ENCODE measurements at places on chromosomes 16 and 17.

DNA sequence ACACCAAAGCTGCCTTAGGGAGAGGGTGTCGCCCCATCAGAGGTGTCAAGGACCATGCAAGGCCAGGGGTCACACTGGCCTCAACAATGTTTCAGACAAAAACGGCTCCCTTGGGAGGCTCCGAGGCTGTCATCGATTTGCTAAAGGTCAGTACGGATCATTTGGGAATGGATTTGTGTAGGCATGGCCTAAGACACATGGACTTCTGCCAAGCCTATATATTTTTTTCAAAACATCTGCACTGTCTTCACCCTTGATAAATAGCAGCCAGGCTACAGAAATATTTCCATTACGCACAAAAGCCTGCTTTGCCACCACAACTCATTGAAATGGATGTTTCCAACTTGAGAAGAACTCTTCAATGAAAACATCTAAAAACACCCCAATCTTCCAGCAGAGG lies 10.3 kb downstream of the CUEDC1 start:
- no peak for DNase-seq

DNA sequence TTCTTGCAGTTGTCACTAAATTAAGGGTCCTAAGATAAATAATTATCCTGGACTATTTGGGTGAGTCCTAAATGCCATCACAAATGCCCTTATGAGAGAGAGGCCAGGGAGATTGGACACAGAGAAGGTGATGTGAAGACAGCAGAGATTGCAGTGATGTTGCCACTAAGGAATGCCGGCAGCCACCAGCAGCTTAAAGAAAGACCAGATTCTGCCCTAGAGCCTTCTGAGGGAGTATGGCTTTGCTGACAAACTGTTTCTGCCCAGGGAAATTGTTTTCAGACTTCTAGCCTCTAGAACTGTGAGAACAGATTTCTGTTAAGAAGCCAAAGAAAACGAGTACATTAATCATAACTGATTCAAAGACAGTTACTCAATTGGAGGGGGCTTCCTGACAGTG lies 10.0 kb upstream of the ZNF23 start:
- no peak for DNase-seq

DNA sequence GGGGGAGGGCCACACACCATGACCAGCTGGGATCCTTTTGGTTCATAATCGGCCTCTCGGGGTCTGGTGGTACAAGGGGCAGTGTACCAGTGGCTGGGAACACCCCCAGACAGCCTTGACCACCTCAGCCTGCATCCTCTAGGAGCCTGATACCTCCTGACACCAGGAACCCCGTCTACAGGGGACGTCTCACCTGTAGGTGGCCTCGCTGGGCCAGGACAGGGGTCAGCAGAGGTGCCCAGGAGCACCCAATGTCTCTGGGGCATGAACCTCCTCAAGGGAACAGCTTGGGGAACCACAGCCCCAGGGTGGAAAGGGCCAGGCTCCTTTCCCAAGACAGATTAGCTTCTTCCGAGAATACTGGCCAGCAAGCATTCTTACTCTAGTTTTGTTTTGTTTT lies 2.5 kb upstream of the METRNL start:
- DNase-seq: no peak

- no peak for DNase-seq
Measured at GRCh38 chr17:48711128-48711527, 11.2 kb downstream of the PRAC1 start.

GRCh38 chr17:17741349-17742023 lies 60.2 kb downstream of the RAI1 start:
- no peak for DNase-seq

DNA sequence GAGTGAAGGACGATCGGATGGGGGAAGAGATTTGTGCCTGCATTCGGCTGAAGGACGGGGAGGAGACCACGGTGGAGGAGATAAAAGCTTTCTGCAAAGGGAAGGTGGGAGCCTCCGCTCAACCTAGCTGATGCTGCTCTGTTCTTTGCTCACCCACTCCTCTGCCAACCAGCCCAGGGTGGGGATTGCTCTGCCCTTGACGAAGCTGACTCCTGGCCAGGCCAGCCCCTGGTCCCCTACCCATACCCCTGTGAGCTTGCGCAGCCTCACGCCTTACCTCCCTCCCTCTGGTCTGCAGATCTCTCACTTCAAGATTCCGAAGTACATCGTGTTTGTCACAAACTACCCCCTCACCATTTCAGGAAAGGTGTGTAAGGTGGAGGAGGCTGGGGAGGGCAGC lies 4.8 kb upstream of the RSAD1 start:
- DNase-seq: no peak
